Spinal cord (tissue), 10 donors: ENCODE measurements at places on chromosomes 2 and 18. TPM values are rescaled to one million over a fixed set of nuclear protein-coding genes. Genes with fewer than 3 reads are reported as not detected.

- no peak for DNase-seq
These were observed 94.1 kb upstream of the EML6 start for GRCh38 chr2:54629390-54629789.

DNA sequence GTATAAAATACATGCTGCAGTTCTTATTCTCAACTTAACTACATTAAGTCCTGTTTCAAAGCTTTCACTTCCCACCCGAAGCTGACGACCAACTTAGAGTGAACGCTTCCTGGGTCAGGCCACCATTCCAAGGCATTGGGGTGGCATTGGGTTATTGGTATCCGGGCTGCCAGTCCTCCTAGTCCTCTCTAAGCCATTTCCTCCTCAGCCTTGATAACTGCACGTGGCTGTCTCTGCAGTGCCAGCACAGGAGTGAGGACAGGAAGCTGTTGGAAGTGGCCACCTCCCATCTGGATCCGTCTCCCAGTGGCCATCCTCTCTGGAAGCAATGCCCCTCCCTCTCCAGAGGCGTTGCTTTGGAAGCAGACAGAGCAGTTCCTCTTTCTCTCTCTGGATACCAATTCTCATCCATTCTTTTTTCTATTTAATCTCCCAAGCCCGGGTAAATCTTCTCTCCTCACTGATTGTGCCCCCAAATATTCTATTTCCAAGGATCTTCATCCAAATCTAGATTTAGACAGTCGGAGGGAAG is 354.7 kb downstream of the EIPR1 start:
- DNase-seq: no peak

DNA sequence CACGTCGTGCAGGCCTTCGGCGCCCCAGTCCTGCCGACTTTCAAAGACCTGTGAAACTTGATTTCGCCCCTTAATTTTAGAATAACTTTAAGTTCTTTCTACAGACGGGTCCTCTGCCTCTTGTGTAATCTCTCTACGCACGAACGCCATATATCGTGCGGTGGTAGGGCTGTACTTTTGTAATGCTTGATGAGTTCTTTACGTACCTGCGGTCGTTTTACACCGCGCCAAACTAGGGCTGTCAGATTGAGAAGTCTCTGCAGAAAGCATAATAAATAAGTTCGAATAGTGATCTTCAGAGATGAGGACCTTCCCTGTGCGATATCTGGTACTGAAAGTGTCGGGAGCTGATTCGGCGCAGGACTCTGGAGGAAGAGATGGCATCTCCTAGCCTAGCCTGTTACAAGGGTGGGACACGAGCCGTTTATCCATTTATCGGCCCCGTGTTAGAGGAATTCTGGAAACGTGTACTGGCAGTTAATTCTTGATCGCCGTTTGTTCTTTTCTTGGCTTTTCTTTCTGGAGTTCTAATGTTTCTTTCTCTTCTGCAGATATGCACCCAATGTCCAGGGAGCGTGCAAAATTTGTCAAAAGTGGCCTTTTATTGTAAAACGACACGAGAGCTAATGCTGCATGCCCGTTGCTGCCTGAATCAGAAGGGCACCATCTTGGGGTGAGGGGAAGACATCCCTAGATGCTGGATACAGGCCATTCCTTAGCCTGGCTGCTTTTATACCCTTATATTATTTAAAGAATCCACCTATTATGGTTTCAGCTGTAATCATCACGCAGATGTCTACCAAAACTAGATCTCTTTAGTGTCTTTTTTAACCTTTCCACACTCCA is 781 bp upstream of the SLC5A6 start:
- no peak for DNase-seq

- DNase-seq: no peak
These were observed 185.7 kb downstream of the ACKR3 start for GRCh38 chr2:236755278-236755840.

DNA sequence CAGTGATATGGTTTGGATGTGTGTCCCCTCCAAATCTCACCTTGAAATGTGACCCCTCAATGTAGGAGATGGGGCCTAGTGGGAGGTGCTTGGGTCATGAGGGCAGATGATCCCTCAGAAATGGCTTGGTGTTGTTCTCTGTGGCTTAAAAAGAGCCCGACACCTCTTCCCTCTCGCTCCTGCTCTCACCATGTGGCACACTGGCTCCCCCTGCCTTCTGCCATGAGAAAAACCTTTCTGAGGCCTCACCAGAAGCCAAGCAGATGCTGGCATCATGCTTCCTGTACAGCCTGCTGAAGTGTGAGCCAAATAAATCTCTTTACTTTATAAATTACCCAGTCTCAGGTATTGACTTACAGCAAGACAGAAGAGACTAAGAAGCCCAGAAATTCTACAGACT is 357.1 kb downstream of the NRXN1 start:
- no peak for DNase-seq

DNA sequence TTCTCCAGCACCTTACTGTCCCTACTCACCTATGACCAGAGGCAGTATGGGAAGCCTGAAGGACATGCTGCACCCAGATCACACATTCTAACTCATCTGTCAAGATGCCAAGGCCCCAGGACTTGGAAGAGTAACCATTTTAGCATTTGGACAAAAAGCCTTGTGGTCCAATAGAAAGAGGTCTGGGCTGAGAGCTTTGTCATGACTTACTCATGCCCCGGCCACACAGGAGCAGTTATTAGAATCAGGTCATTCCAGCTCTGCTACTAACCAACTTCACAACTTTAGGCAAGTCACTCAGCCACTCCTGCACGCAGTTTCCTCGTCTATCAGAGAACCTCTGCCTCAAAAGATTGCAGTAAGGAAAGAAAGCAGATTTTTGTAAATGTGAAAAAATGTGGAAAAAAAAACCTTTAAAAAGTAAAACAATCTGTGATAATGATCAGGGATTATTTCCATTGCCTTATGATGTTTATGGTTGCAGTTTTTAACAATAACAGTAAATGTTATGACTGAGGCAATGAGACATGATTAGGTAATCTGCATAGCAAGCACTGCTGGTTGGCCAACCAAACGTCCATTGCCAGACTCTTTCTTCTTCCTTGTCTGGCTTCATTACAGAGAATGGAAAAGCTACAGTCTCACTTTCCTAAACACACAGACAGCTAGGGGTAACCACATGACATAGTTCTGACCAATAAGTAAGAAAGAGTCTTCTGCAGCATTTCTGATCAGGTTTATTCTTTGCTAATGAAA is 255.4 kb upstream of the CHAC2 start:
- DNase-seq: peak; percentile 48

GRCh38 chr2:122156176-122156890 is 400.9 kb downstream of the TSN start:
- no peak for DNase-seq

GRCh38 chr18:11468617-11469016 is 140.8 kb upstream of the SLC35G4 start:
- DNase-seq: no peak

DNA sequence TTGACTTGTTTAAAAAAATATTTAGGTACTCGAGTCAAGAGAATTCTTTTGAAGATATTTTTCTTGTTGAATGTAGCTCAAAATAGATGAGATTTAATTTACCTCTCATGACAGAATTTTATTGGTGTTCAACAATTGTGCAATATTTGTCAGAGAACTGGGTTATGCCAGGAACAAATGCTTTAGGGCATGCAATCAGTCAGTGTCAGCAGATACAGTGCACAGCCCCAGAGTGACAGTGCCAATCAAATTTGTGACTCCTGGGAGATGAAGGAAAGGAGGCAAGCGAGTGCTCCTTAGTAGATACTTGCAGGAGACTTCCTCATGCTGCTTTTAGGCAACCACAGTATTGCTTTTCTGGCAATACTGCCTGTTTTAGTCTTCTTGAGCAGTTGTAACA is 81.2 kb upstream of the DSEL start:
- DNase-seq: no peak

DNA sequence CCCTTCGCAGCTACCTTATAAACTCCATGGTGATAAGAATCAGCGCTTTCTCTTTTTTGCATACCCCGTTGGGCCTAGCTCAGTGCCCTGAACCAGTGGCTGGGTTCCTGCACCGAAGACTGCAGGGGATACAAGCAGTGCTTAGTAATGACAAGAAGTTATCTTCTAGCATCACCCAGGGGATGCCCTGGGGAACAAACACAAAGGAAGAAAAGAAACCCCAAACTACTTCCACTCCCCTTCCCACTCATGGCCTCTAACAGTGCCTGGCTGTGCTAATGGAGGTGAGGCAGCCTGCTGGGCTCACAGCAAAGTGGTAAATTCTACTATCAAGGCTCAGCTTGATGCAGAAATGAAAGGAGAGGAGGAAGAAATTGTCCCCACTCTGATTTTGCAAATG is 314.7 kb downstream of the TXNL1 start:
- DNase-seq: no peak

- no peak for DNase-seq
These were observed 53.7 kb downstream of the SCN7A start for GRCh38 chr2:166440313-166440712.

- DNase-seq: no peak
These were observed 217.1 kb downstream of the SETBP1 start for GRCh38 chr18:44897816-44898215.

GRCh38 chr18:813172-814071 is 1.4 kb upstream of the YES1 start:
- DNase-seq: no peak

GRCh38 chr2:131125195-131125757 is 20.1 kb downstream of the PLEKHB2 start:
- no peak for DNase-seq

GRCh38 chr2:119086327-119086726 is 72.2 kb downstream of the C1QL2 start:
- no peak for DNase-seq

DNA sequence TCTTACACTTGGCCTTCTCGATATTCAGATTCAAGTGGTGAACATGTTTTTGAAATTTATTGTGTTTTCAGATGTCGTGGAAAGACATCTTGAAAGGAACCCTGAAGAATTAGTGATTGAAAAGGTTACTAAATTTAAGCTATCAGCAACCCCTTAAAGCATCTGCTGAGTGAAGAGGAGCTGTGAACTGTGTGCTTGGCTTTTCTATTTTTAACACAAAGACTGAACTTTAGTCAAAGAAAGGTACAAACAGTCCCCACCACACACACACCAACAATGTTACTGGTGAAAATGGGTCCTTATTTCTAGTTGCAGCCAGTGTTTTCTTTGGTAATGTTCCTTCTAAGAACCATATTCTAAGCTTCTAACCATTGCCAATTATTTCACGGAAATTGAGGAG is 95.1 kb downstream of the CYRIA start:
- DNase-seq: no peak

DNA sequence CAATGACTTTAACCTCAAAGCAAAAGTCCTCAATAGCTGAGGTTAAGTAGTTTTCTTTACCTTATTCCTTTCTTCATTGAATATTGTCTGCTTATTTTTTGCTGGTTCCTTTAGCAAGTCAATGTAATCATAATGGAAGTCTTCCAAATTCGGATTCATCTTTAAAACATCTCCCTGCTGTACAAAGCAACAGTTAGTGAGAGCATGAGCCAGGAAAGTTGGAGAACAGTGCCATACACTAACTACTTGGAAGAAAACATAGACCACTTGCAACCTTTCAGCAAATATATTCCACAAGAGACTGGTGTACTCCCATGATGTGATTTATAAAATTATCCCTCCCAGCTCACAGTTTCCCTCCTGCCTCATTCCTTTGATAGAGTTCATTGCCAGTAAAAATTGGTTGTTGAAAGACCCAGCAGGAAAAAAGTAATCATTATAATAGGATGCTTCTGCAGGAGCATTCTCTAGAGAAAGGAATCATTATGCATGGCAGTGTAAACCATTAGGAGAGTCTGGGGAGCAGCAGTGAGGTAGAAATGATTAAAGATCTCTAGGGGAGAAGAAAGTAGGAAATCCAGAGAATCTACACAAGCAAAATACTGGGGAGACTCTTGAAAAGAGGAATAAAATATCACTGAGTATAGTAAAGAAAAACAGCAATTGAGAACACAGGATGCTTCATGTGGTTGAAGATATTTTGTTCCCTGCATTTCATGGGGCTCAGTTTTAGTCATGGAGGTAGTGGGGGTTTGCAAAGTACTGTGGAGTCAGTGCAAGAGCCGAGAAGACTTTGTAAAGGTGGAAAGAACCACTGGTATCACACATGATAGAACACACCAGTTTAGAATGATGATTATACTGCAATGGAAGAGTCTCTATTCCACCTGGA is 38.6 kb upstream of the TTN start:
- DNase-seq: peak; percentile 90

DNA sequence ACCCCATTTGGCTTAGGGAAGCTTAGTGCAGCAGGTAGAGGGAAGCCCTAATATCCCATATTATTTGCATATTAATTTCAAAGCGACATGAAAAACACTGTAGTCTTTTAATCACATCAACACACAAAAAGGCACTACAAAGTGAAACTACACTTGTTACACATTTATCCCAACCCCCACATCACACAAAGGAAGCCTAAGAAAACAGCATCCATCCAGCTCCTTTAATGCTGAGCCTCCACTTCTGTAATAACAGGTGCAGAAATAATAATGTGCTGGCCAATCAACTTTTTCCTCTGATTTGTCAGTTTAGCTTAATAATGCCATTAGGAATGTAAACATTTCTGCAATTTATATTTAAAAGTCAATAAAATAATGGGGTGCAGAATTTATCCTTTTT is 274.0 kb downstream of the TCF4 start:
- no peak for DNase-seq

GRCh38 chr2:64212346-64212745 is 68.1 kb upstream of the PELI1 start:
- no peak for DNase-seq

- no peak for DNase-seq
These were observed 148.7 kb downstream of the LDLRAD4 start for GRCh38 chr18:13366962-13367892.

GRCh38 chr2:135546436-135546835 is 15.2 kb downstream of the R3HDM1 start:
- DNase-seq: no peak

- no peak for DNase-seq
These were observed 108.8 kb downstream of the FMNL2 start for GRCh38 chr2:152443771-152444170.

Gene MGAT5
- 50.8 TPM for polyA plus RNA-seq

Gene CD207
- polyA plus RNA-seq: not detected

Gene ACADL
- polyA plus RNA-seq: 3.1 TPM

Gene HK2
- 7.8 TPM for polyA plus RNA-seq

Gene CD8B
- 2.7 TPM for polyA plus RNA-seq

Gene ACMSD
- polyA plus RNA-seq: 1.1 TPM

Gene TRABD2A
- 1.6 TPM for polyA plus RNA-seq

Gene GALNT3
- polyA plus RNA-seq: 12.4 TPM

Gene SLC9A4
- polyA plus RNA-seq: 0.08 TPM

Gene APLF
- polyA plus RNA-seq: 1.0 TPM

Gene CHMP3
- polyA plus RNA-seq: 83.5 TPM

Gene C2orf74
- 40.3 TPM for polyA plus RNA-seq
